BJ (cell line): ENCODE measurements at places on chromosomes 7 and 10. TPM values are rescaled to one million over a fixed set of nuclear protein-coding genes. Genes with fewer than 3 reads are reported as not detected.

VWC2 gene
- not detected in 2 replicates for polyA plus RNA-seq

CTBP2 gene
- polyA plus RNA-seq: 49.3 and 72.9 TPM in 2 replicates

DNA sequence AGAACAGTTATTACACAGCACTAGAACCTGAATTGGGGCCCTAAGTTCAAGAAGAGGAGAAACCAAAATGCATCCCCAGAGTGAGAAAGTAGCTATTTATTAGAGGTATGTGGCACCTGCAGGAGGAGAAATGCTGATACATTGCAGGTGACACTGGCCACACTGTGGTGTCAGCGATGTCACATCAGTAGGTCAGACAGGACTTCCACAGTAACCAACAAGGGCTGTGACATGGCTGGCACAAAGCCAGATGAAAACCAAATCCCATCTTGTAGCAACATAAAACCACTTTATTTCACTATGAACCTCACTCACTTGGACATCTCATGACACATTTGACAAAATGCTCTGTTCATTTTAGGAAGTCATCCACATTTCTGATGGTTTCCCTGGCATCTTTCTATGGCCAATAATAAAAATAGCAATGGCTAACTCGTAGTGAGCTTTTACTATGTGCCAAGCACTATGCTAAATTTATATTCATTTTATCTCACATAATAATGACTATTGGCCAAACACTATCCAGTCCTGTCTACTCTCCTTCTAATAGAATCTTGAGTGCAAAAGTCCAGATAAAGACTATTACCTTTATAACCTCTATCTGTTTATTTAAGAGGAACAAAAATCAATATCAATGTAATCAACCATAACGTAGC lies 154.2 kb downstream of the TSPAN12 start:
- DNase-seq: no peak

SEC61A2 gene
- 6.8 and 8.5 TPM in 2 replicates for polyA plus RNA-seq

GRCh38 chr7:155533120-155533826 lies 13.1 kb downstream of the CNPY1 start:
- DNase-seq: no peak

GRCh38 chr10:17562614-17563013 lies 54.6 kb downstream of the HACD1 start:
- DNase-seq: no peak

DNA sequence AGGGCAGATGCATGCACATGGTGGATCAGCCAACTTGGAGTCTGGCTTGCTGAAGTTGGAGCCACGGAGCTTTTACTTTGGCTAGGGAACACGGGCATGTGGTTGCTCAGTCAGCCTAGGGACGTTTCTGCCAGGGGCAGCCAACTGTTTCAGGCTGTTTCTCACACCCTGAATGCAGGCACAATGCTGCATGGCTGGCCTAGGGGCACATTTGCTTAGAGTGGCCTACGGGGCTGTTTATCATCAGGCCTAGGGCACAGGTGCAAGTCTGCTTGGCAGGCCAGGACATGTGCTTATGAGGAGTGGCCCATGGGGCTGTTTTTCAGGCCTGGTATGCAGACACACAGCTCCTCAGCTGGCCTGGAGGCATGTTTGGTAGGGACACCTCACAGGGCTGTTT lies 107.4 kb downstream of the GSAP start:
- DNase-seq: no peak

LLCFC1 gene
- not detected in 2 replicates for polyA plus RNA-seq
